ENCODE measurements at places on chromosomes 13 and 19.
A peak's percentile ranks its signal among the peaks of the same experiment; 100 is the strongest.

DNA sequence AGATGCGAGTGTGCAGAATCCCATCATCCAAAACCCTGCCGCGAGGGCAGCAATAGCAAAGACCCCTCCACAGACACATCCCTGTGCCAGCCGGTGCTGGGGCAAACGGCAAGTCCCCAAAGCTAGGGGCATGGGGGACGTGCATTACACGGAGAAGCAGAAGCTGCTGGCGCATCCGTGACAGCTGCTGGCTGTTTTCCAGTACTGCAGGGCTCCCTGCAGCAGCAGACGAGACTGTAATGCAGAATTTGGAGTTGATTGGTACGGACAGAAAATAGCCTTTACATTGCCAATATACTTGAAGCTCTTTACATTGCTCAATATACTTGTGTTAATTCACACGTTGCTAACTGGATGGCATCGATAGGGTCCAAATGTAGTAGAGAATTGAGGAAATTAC, 77.2 kb upstream of the TMTC4 start:
- no peak for DNase-seq

GRCh38 chr13:63011996-63012395, 1596.3 kb upstream of the PCDH20 start:
- DNase-seq, result no peak

DNA sequence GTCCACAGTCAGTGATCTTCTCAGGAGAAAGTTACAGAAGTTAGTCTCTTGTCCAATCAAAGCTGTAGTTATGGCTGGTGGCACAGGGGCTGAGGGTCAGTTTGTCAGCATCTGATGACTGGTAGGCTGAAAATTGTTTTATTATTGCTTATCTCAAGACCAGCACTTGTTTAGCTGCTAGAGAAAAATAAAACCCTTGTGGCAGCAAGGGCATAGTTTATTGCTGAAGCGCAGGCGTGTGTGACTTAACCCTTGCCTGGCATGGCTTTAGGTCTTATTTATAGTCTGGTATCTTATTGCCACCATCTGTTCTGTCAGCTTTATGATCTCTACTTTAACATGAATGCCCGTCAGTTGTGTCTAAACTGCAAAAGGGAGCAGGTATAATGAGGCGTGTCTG, 154.7 kb downstream of the USP12 start:
- no peak for DNase-seq

GRCh38 chr13:101654883-101655282, 202.4 kb downstream of the ITGBL1 start:
- no peak for DNase-seq

GRCh38 chr13:103006641-103007426, 59.4 kb downstream of the SLC10A2 start:
- DNase-seq, result no peak

- no peak for DNase-seq
Measured at GRCh38 chr19:34832581-34833112, 59.6 kb upstream of the ZNF599 start.

GRCh38 chr19:34226036-34226435, 28.3 kb upstream of the GARRE1 start:
- peak; percentile 21 for DNase-seq

GRCh38 chr19:12825254-12826131, 8.9 kb downstream of the RTBDN start:
- DNase-seq, result no peak

DNA sequence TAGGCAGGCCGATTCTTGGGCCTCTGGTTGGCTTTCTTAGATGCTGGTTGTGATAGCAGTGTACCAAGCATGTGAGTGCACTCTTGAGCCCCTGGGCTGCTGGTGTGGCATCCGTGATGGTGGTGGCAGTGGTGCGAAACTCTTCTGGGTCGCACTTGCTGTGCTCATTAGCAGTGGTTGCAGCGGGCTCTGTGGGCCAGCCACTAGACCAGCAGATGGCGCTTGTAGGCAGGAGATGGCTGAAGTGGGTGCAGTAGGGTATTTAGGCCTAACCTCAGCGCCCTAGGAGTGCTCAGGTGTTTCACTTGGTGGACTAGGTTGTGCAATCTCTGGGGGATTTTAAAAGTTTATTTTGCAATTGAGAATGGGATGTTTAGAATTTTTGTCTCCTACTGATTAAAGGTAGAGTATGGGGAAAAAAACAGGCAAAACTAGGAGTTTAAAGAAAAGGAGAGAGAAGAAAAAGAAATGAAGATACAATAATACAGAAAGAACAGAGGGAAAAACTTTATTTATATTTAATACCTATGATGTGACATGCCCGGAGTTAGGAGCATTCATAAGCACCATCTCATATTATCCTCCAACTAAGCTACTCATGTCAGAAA, 4.3 kb upstream of the ZNF17 start:
- peak; percentile 68 for DNase-seq
